ENCODE measurements at places on chromosomes 5 and 9.

- no peak for DNase-seq
Observed at GRCh38 chr5:160506006-160507004, 84.7 kb downstream of the PTTG1 start.

- no peak for DNase-seq
Observed at GRCh38 chr9:131382850-131383729, 10.8 kb upstream of the PRRC2B start.

- DNase-seq = no peak
Observed at GRCh38 chr9:94813379-94813778, 86.9 kb downstream of the AOPEP start.

- no peak for DNase-seq
Observed at GRCh38 chr9:136441191-136441680, 1.6 kb upstream of the INPP5E start.

DNA sequence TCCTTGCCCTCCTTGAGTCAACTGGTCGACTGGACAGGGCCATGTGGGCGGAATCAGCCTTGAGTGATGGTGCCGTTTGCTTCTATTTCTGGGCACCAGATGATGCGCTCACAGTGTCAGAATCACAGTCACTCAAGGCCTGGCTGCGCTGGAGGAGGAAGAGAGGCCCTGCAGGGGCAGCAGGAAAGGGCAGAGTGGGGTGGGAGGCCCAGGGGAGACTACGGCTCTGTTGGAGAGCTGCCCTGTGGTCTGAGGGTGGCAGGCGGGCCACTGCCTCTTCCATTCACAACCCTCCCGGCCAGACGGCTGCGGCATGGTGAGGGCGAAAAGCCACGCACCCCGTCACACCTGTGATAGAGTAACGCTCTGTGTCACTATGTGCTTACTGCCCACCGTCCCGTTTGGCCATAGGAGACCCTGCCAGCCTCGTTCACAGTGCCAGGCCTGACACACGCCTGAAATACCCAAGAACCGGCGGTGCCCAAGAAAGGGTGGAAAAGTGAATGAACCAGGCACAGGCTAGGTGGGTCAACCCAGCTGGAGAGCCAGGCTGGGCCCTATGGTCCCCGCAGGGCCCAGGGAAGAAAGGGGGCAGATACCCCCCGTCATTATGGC is 9.9 kb downstream of the PLPP7 start:
- no peak for DNase-seq

DNA sequence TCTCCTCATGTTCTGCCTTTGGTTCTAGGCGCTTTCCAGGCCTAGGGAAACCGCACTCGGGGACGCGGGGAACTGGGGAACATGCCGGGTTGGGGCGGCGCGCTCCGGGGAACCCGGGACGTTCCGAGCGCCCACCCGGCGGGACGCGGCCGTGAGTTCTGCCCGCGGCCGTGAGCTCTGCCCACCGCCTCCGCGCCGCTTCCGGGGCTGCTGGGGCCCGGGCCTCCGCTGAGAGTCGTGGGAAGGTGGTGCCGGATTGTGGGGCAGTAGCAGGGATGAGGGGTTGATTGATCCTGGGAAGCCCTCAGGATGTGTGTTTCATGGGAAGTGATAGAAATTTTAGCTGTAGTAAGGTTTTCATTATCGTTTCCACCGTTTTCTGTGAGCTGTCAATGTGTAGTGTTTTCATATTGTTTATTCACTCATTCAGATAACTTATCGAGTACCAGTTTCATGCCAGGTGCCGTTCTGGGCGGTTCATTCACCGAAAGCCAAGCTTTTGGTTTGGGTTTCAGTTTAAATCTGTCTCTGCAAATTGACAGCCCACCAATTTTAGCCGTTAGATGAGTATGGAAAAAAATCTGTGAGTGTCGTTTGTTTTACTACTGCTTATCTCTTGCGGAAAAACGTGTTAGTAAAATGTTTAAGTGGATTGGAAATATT is 657 bp downstream of the MTRR start:
- no peak for DNase-seq

GRCh38 chr5:172091956-172092732 is 85.7 kb upstream of the FBXW11 start:
- no peak for DNase-seq

- DNase-seq = no peak
Observed at GRCh38 chr5:99900302-99900852, 634.8 kb upstream of the FAM174A start.

DNA sequence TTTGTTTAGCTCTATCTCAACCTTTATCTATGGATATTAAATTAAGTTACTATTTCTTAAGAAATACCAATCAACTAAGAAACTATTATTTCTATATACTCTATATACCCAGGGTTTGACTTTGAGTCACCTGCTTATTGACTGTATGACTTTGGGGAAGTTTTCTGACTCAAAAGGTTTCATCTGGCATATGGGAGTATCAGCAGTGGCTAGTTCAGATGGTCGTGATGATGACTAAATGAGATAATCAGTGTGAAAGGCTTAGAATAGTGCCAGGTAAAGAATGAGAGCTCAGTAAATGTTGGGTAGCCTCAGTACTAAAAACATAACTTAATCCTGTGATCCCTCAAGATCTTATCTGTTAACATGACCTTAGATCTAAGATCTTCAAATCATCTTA is 179.7 kb upstream of the ISL1 start:
- no peak for DNase-seq

- no peak for DNase-seq
Observed at GRCh38 chr9:124625087-124625486, 117.9 kb upstream of the NR5A1 start.

All from NCI-H1436 treated with DMSO at 0.1 percent for 48 hours (cell line).